Activated T-cell treated with anti-CD3 and anti-CD28 coated beads, Interleukin-2, amount 50 U/mL, for 4 hours (primary cell): ENCODE measurements at places on chromosomes 12 and 14.

DNA sequence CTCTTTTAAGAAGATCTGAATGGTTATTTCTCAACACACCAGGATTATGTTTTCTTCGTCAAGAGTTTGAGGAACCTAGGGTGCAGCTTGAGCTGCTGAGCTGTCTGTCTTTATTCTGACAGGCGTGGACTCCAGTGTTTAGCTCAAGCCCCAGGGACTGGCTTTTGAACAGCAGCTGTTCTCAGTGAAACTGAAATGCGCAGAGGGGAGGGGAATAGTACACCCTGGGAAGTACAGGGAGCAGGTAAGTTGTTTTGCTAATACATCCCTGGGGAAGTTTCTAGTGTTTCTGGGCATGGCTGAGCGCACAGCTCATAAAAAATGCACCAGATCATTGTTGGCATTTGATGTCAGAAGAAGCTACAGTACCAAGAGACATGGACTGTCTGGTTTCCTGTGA is 659.8 kb downstream of the DIO2 start:
- no peak for DNase-seq

DNA sequence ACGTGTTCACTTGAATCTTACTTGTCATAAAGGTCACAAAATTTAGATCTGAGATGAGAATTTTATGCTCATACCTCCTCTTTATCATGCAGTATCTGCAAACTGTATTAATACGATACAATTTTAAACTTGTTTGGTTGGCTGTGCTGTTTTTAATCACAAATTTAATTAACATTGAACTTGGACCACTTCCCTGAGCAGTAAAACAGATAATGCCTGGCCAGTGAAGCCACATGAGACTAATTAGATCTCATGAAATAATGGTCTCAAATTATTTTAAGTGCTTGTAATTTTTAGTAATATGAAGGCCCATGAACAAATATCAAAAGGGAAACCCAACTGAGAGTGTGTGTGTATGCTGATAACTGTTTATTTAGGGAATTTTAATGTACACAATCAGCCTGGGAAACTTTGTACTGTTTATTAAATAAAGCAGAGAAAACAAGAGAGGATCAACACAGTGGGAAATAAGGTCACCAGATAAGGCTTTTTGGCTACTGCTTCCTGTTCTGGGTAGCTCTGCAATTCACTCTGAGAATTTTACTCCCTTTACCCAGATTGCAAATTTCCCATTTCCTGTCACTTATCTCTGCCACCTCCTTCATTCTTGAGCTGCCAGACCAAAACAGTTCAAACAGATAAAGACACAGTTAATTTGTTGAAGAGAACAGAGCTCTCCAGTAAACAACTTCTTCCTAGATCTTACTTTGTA is 61.6 kb upstream of the GNPNAT1 start:
- DNase-seq, result no peak

GRCh38 chr12:95395696-95396095 is 78.3 kb upstream of the METAP2 start:
- no peak for DNase-seq

GRCh38 chr12:68292151-68292943 is 38.9 kb upstream of the IL22 start:
- no peak for DNase-seq

DNA sequence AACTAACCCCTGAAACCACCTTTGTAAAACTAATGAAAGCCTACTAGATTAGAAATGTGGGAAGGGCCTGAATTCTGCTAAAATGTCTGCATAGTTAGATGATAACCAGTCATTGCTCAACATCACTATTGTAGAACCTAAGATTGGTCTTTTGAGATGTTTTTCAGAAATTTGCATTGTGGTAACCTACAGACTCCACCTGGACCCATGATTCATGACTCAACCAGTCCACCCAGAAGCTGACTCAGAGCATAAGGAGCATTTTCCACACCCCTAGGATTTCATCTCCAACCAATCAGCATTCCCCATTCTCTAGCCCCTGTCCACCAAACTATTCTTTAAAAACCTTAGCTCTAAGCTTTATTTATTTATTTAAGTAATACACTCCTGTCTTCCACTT is 30.4 kb upstream of the CHGA start:
- DNase-seq, result no peak

DNA sequence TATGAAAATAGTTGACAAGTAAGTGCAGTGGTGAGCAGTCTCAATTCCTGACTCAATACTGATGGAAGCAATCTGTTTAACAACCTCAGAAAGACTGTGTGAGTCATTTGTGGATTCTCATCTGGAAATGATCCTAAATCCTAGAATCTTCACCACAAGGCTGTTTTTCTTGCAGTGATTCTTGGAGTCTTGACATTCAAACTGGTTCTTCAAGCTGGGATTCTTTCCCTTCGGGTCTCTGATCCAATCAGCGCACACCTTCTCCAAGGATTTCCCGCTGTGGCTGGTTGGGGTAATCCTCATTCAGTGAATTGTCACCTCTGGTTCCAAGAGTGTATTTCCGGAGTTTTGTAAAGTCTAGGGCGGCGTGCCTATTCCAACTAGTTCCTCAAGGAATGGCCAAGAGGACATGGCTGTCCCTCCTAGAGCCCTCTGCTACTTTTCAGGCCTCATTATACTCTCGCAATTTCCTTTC is 37.7 kb upstream of the FOXJ2 start:
- no peak for DNase-seq

DNA sequence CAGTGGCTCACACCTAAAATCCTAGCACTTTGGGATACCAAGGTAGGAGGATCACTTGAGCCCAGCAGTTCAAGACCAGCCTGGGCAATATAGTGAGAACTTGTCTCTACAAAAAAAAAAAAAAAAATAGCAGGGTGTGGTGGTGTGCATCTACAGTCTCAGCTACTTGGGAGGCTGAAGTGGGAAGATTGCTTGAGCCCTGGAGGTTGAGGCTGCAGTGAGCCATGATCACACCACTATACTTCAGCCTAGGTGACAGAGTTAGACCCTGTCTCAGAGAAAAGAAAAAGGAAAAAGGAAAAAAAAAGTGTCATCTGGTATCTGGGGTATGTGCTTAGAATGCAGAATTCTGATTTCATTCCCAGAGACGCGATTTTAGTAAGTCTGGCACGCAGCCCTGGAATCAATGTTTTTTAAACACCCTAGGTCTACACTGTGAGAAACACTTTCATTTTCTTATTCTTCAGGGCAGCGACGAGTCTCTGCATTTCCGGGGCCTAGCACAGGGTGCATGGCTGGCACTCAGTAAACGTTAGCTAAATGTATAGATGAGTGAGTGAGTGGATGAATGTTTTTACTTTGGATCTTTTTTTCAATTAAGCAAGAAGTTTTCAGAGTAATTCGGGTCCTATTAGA is 243.8 kb upstream of the PWP1 start:
- no peak for DNase-seq

GRCh38 chr12:131860472-131861260 is 32.5 kb downstream of the MMP17 start:
- no peak for DNase-seq

GRCh38 chr12:111783046-111783445 is 16.3 kb downstream of the ALDH2 start:
- no peak for DNase-seq

DNA sequence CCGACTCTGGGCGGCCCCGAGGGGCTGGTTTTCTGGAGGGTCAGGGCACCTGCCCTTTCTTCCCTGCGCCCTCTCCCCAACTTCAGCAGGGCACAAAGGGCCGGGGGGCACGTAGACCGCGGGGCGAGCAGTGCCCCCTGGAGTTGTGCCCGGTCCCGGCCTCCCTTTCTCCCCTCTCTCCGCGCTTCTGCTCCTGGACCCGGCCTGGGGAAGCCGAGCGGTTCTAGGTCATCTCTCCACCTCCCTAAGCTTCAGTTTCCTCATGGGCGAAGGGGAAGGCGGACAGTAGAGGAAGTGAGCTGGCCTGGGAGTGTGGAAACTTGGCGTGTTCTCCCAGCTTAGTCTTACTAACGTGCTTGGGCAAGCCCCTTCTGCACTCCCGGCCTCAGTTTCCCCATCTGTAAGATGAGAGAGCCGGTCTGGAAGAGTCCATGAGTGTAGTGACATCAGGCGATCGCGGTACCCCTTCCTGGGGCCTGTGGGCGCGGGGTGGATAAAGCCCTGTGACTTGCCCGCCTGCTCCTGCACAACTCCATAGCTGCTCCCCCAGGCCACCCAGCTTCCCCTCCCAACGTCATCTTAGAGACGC is 158.6 kb upstream of the PARP11 start:
- no peak for DNase-seq

- no peak for DNase-seq
Observed at GRCh38 chr14:58824796-58825195, 187.0 kb downstream of the DACT1 start.

DNA sequence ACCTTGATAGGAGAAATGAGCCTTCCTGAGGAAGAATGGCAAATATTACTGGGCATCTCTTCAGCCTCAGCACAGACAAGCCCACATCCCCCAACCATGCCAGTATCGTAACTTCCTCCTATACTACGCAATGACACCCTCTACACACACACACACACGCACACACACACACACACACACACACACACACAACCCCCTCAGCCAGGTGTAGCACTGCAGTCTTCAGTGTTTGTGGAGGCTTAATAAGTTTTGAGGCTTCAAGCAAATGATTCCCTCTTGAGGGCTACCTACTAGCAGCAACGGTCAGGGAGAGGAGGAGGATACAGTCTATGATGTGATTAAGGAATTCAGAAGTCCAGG is 1.6 kb downstream of the DGKA start:
- peak; percentile 42 for DNase-seq

DNA sequence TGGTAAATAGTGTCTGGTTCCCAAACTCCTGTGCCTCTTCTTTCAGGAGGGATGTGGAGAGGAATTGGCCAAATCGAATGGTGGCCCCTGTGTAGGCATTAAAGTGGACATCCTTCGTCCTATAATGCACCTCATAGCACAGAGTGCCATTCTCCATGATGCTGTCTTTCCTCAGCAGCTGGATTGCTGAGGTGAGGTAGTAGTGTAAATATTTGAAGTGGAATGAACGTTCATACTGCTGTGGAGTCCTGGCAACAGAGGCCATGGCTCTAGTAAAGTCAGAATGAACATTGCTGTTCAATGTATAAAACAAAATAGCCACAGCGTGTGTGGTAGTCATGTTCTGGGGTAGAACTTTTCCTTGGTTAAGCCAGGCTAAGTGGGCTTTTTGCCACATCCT is 2.7 kb downstream of the ART4 start:
- DNase-seq, result no peak
